ENCODE measurements at places on chromosomes 7 and 10.

DNA sequence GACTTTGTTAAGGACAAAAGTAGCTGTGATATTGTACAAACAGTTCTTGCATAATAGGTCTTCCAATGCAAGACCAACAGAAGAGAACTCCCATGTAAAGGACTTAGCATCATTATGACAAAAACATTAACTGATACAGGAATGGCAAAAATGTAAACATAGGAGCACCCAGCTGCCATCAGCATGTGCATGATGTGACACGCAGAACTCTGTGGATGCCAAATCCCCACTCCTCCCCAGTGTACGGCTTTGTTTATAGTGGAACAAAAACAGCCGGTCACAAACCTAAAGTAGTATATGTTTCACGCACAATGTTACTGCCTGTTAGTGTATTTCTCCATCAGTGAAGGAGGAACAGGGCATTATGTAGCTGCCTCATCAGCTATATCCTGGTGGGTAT lies 316.0 kb upstream of the AOAH start:
- H3K4me3 ChIP-seq: no peak overlapping the region
- H3K27me3 ChIP-seq: no peaks in the 10 kb centered on the region
- DNase-seq: peak; percentile 49

GRCh38 chr10:126421756-126422256 lies 33.5 kb upstream of the ADAM12 start:
- H3K36me3 ChIP-seq: no peaks in the 10 kb centered on the region
- peaks cover 29% of the 10 kb centered on the region for H3K4me1 ChIP-seq
- peak; percentile 87 for DNase-seq
- no peaks in the 10 kb centered on the region for H3K27me3 ChIP-seq
- peak overlapping the region; percentile 21 for H3K4me3 ChIP-seq

- peaks cover 39% of the 10 kb centered on the region for H3K4me1 ChIP-seq
- peak overlapping the region; percentile 29 for H3K27ac ChIP-seq
- no peaks in the 10 kb centered on the region for H3K36me3 ChIP-seq
- no peak overlapping the region for H3K4me3 ChIP-seq
- peak; percentile 54 for DNase-seq
These were observed 67.4 kb downstream of the HHEX start for GRCh38 chr10:92757066-92757710.

GRCh38 chr7:68074242-68074641 lies 1077.6 kb downstream of the TYW1 start:
- no peaks in the 10 kb centered on the region for H3K36me3 ChIP-seq
- H3K27me3 ChIP-seq: no peaks in the 10 kb centered on the region
- H3K4me3 ChIP-seq: no peak overlapping the region
- H3K27ac ChIP-seq: no peak overlapping the region
- DNase-seq: no peak
- no peaks in the 10 kb centered on the region for H3K4me1 ChIP-seq

DNA sequence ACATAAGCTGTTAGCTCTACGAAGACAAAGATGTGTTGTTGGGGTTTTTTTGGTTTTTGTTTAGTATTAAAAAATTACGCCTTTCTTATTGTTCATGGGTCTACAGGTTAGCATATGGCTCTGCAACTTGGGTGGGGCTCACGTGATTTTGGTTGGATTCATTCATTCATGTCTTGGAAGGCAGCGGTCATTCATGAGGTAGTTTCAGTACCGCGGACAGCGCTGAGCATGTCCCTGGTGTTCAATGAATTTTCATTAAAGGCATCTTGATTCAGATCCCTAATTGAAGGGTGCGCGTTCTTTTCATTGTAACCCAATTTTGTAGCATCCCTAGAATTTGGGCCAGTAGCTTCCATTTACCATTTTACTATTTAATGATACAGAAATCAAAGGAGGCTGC lies 42.9 kb upstream of the TCERG1L start:
- H3K4me1 ChIP-seq: no peaks in the 10 kb centered on the region
- DNase-seq: no peak
- no peak overlapping the region for H3K27ac ChIP-seq
- no peak overlapping the region for H3K4me3 ChIP-seq
- no peaks in the 10 kb centered on the region for H3K36me3 ChIP-seq
- H3K27me3 ChIP-seq: no peaks in the 10 kb centered on the region

DNA sequence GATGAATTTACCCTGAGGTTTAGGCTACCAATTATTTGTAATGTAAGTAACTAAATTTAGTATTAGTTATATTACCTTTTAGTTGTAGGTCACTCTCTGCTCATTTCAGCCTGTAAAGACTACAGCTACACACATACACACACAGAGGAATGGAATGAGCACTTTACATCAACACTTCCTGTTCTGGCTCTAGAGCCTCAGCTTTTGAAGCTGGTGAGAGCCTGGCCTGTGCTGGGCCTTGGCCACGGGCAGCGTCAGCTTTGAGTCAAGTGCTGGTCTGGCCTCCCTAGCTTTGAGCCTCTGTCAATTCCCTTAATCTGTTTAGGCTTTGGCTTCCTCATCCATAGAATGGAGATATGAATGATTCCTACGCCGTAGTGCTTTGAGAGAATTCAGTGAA lies 141.7 kb downstream of the EGFR start:
- H3K36me3 ChIP-seq: peaks cover 79% of the 10 kb centered on the region
- no peak overlapping the region for H3K4me3 ChIP-seq
- no peak for DNase-seq
- no peaks in the 10 kb centered on the region for H3K27me3 ChIP-seq

DNA sequence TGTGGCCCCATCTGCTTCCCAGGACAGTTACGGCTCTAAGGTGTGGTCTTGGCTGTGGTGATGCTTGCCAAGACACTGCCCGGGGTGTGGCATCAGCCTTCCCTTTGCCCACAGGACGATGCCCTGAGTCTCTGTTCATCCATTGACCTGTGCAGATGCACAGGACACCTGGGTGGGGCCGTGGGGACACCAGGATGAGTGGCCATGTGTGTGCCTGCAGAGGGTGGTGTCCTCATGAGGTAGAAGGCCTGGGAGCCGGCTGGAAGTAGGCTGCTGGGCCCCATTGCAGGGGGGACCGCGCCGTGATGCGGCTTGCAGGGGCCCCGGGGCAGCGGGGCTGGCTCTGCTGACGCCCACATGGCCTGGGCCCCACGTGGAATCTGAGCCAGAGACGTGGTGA lies 22.4 kb upstream of the PWWP2B start:
- DNase-seq: no peak
- no peak overlapping the region for H3K4me3 ChIP-seq
- no peaks in the 10 kb centered on the region for H3K4me1 ChIP-seq
- H3K36me3 ChIP-seq: no peaks in the 10 kb centered on the region

DNA sequence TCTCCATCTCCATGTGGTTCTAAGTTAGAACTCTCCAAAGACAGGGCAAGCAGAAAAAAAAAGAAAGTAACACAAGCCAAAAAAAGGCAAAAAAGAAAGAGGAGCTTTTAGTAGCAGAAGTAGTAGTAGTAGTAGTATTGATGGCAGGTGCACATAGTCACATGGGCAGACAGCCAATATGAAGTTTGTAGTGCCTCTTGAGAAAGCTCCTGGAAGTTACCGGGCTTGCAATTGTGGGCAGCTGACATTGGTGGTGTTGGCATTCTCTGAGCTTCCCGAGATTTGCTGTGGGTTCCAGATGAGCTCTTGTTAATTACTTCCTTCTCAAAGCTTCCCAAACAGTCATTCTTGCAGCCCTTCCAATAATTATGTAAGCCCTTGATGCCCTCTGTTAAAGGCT lies 1128.5 kb downstream of the TYW1 start:
- H3K27ac ChIP-seq: no peak overlapping the region
- H3K36me3 ChIP-seq: no peaks in the 10 kb centered on the region
- no peaks in the 10 kb centered on the region for H3K27me3 ChIP-seq
- H3K4me3 ChIP-seq: no peak overlapping the region
